ENCODE measurements at places on chromosomes 3 and 15. TPM values are rescaled to one million over a fixed set of nuclear protein-coding genes. Genes with fewer than 3 reads are reported as not detected.

ARPIN gene
- total RNA-seq: 11.3 TPM

- no peak for DNase-seq
Measured at GRCh38 chr3:132117642-132118041, 82.8 kb upstream of the CPNE4 start.

CLDN1 gene
- 1.4 TPM for total RNA-seq

EPM2AIP1 gene
- 19.1 TPM for total RNA-seq

PLA1A gene
- 1.3 TPM for total RNA-seq

CADM2 gene
- 2.5 TPM for total RNA-seq
